ENCODE measurements at places on chromosomes 4 and X.

- no peak for DNase-seq
Observed at GRCh38 chr4:73721435-73721834, 18.9 kb upstream of the CXCL8 start.

GRCh38 chr4:71411981-71412380, 73.2 kb downstream of the SLC4A4 start:
- DNase-seq = no peak

GRCh38 chrX:39163581-39164126, 362.4 kb downstream of the MID1IP1 start:
- DNase-seq = no peak

DNA sequence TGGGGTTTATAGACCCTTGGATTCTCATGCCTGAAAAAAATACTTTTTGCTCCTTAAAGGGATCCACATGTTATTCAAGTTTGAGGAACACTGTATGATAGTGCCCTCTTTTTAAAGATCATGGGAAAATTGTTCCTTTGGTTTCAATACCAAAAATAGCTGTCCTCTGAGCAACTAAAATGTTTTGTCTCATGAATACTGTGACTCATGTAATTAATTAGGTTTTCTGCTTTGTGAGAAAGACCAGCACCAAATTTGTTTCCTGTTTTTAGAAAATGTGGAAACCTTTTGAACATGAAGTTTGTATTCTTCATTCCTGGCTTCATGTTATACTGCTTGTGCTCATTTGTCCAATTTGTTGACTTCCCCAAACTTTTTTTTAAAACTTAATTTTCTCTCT, 127.6 kb upstream of the SH3RF1 start:
- DNase-seq = no peak

DNA sequence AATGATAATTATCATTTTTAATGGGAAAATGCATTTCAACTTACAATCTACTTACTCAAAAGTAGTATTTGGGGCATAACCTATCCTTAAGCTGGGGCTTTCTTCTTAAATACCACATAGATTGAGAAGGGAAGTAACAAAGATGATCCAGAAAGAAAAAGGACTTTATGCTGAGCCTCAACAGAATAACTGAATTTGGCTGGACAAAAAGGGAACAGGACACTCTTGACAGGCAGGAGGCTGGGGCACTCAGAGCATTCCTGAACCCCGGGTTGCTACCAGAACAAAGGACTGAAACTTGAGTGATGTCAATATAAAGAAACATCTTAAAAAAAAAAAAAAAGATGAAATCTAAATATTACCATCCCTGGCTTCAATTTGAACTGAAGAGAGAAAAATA, 23.9 kb downstream of the RELL1 start:
- no peak for DNase-seq

- DNase-seq = no peak
Observed at GRCh38 chr4:184417802-184418511, 56.4 kb downstream of the IRF2 start.

GRCh38 chr4:41935652-41936021, 408 bp downstream of the TMEM33 start:
- no peak for DNase-seq

GRCh38 chr4:108589961-108590360, 30.4 kb upstream of the RPL34 start:
- no peak for DNase-seq

GRCh38 chr4:43959976-43960375, 488.6 kb downstream of the KCTD8 start:
- no peak for DNase-seq

- DNase-seq = no peak
Observed at GRCh38 chr4:158067646-158068045, 105.2 kb downstream of the GASK1B start.

- no peak for DNase-seq
Observed at GRCh38 chr4:78320349-78320935, 231.1 kb upstream of the ANXA3 start.

- no peak for DNase-seq
Observed at GRCh38 chr4:144710526-144710912, 64.6 kb downstream of the HHIP start.

GRCh38 chrX:23668335-23668734, 1.0 kb downstream of the PRDX4 start:
- no peak for DNase-seq

GRCh38 chr4:94758141-94758699, 465 bp downstream of the BMPR1B start:
- no peak for DNase-seq

- no peak for DNase-seq
Observed at GRCh38 chr4:107619066-107619465, 101.0 kb downstream of the PAPSS1 start.

DNA sequence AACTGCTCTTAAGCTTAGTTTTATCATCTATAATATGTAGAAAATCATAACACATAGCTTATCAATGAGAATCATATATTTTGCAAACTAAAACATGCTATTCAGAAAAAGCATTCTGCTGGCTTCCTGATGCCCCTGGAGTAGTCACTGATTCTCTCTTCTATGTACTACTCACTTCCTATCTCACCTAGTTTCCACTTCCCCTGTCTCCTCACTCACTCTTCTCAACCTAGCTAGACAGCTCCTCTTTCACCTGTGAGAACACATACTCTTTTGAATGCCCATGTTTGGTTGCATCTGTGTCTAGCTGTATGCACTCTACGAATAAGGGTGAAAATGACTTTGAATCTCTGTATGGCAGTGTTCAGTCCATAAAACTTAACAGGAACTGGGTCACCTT, 9.3 kb downstream of the TMEM144 start:
- DNase-seq = no peak

- no peak for DNase-seq
Observed at GRCh38 chr4:169492436-169493163, 119.8 kb downstream of the NEK1 start.

DNA sequence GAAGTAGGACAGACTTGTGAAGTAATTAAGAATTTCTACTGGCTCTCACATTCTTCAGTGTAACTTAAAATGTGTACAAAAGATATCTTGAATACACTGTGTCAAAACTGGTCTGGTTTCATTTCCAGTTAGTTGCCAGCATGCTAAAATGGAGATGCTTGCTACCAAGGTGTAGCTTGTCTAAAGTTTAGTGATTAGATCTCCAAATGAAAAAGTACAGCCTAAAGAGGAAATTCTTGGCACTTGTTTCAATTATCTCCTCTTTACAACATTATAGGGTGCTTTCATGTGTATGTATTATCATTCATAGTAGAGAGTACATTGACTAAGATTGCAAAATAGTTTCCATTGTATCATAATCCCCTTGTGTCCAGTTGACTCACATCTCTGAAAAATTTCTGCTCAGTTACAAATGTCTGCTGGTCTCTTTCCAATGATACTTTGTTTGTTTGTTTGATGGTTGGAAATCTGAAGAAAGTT, 97.3 kb upstream of the SPRY1 start:
- DNase-seq = no peak

GRCh38 chr4:96108146-96108545, 268.3 kb downstream of the PDHA2 start:
- DNase-seq = no peak

GRCh38 chr4:80139671-80140070, 57.6 kb upstream of the PRDM8 start:
- no peak for DNase-seq

DNA sequence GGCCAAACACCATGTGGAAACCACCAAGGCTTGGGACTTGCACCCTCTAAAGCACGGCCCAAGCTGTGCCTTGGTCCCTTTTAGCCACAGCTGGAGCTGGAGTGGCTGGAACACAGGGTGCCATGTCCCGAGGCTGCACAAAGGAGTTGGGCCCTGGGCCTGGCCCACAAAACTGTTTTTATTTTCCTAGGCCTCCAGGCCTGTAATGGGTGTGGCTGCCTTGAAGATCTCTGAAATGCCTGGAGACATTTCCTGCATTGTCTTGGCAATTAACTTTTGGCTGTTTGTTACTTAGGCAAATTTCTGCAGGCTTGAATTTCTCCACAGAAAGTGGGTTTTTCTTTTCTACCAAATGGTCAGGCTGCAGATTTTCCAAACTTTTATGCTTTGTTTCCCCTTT, 55.7 kb downstream of the IL15 start:
- DNase-seq = no peak

DNA sequence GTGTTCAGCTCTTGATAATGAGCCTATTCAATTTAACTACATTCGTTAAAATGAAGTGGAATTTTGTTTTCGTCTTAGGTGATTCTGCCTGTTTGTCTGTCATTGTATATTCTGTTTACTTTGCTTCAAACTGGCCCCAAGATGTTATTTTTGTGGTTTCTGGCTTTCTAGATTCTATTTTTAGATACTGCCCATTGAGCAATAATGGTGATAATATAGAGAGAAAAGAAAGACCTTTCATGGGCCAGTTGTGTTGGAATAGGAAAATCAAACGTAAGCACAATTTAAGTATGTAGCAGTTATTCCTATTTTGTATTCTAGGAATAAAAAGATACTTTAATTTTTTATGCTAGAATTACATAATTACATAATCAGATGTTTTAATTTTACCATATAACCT, 4.0 kb downstream of the CDKN2AIP start:
- no peak for DNase-seq

DNA sequence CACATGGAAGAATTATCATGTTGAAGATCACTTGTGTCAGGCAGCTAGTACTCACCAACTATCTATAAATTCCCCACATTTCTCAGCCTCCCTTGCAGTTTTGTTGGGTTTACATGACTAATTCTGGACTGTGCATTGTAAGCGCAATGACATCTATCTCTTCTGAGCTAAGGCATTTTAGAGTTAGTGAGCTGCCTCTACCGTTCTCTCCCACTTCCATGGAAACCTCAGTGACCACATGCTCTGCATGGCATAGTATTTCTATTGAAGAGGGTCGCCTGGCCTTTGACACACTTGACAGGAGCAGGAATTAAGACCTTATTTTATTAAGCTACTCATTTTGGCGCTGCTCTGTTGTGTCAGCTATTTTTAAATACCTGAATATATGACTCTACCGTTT, 67.5 kb upstream of the NPY2R start:
- no peak for DNase-seq

DNA sequence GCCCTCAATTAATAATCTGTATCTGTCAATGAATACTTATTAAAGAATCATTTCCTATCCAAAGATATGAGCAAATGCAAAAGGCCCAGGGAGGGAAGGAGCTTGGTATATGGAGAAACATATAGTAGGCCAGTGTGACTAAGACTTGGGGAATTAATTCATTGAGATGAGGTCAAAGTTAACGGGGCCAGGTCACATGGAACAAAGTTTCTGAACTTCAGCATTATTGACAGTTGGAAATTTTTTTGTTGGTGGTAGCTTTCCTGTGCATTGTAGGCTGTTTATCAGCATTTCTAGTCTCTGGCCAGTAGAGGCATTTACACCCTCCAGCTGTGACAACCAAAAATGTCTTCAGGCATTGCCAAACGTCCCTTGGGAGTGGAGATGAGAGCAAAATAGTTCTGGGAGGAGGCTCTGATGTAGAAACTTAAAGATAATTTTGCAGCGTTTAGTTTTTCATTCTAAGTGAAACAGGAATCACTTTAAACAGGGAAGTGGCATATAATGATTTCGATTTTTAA, 202.0 kb downstream of the SLC4A4 start:
- no peak for DNase-seq

DNA sequence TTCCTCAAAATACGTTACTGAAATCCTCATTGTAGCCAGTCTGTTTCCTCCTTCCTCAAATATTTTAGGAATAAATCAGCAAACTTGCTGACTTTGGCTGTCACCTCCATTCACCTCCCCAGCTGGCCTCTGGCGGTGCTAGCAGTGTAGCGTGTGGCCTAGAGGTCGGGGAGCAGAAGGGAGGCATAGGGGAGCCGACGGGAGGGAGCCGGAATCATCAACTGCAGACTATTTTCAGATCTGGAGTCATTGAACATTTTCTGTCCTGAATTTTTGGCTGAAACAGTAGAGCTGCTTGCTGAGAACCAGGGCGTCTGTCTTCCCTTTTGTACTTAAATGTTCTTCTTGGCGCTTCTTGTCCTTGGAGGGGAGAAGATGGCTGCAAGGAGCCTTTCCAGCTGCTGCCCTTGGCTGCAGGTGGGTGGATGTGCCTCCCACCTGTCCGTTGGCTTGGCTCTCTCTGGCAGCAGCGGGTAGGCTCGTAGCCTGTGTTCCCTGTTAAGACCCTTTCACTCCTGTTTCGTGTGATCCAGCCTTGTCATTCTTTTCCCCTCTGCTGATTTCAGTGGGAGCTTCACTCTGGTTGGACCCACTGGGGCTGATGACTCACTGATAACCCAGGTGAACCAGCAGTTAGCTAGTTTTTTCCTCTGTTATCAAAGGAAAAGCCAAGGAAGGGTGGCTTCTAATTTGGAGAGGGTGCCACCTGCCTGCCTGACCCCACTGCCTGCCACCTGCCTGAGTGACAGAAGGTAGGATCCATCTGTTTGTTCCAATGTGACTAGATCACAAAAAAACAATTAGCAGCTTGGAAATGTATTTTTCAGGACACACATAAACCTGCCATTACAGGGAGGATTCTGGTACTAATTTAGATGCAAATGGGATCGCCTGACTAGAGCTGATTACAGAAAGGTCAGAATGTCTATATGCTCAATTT, 135.9 kb downstream of the GATB start:
- DNase-seq = no peak

DNA sequence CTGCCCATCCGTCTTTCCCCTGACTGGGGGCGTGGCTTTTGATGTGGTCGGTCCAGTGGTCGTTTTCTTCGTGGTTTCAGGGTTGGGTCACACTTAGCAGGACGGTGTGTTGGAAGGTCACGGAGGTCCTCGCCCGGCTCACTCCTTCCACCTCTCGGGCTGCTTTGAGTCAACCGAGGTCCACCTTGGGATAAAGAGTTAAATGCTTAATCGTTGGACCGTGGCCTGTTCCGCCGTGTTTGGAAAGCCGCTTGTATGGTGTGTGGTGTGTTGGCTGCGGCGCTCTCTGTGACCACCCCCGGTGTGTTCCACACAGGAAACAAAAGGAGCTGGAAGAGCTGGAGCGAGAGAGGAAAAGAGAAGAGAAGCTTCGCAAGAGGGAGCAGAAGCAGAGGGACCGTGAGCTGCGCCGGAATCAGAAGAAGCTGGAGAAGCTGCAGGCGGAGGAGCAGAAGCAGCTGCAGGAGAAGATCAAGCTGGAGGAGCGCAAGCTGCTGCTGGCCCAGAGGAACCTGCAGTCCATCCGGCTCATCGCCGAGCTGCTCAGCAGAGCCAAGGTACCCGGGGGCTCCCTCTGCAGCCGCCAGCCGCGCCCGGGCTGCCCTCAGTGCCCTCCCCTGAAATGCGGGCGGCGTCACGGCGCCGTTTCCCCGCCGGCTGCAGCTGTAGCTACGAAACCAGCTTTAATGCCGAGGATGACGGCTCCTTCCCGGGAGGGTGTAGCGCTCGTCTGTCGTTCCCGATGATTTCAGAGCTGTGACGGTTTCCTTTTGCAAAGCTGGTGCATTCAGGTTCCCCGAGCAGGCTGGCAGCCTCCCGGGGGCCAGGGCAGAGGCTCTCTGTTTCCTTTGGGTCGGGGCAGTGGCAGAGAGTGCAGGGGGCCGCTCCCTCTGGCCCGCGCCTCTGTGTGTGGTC, 7.7 kb downstream of the AKAP17A start:
- DNase-seq = no peak

Data from NCI-H510A (cell line).